ENCODE measurements at places on chromosomes 16 and 17.

DNA sequence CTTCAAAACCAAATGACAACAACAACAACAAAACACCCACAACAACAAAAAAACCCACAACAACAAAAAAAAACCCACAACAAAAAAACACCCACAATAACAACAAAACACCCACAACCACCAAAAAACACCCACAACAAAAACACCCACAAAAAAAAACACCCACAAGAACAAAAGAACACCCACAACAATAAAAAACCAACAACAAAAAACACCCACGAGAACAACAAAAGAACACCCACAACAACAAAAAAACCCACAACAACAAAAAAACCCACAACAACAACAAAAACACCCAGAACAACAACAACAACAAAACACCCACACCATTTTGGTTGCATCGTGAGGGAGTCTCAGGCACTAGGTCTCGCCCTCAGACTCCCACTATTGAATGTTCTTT lies 117.8 kb downstream of the C16orf95 start:
- DNase-seq: no peak

DNA sequence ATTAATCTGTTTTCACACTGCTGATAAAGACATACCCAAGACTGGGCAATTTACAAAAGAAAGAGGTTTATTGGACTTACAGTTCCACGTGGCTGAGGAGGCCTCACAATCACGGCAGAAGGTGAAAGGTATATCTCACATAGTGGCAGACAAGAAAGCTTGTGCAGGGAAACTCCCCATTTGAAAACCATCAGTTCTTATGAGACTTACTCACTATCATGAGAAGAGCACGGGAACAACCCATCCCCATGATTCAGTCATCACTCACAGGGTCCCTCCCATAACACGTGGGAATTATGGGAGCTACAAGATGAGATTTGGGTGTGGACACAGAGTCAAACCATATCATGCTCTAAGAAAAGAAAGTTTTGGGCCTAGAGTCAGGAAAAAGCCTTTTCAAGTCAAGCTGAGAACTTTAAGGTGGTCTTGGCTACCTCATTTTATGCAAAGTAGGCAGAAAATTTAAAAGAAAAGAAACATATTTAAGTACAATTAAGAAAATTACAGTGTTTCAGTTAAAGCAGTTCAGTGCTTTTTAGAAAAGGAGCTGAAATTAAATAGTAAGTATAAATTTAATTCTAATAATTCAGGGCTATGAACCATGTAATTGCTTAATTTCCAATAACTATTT lies 24.9 kb upstream of the CRYM start:
- DNase-seq: peak; percentile 89

DNA sequence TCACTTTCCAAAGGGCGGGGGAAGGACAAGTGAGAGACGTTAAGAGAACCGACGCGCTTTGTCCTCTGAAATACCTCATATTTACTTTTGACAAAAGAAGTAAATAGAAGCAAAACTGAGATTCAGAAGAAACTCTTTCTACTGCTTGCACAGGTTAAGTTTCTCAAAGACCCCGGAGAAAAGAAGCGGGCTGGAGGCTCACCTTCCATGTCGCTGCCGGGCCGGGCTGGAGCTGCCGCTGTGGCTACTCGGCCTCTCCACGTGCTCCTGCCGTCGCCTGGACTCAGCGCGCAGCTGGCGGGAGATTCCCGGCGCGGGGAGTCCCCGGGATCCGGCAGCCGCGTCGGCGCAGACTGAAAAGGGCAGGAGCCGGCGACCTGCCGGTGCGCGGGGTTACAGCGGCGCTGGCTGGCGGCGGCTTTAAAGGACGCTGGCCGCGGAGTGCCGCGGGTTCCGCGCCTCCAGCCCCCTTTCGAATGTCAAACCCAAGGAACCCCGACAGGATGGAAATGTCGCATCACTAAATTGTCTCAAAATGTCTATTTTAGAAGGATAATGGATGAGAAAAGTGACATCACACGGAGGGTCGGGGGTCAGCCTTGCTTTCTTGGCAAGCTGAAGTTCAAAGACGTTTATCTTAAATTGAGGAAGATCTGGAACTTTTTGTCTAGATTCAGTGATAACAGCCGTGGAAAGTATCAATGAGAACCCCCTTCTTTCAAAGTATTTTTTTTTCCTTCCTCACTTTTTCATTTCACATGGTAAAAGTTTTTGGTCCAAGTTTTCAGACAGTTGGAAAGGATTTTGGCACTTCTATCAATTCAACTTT lies at the start of gene IKZF3:
Gene IKZF3, minus strand, starts transcription at position 395 of the 829 bp plus-strand sequence. Its CDS starts 186 bp downstream, at position 209.
- peak; percentile 5 for DNase-seq

- no peak for DNase-seq
Observed at GRCh38 chr16:30443631-30444030, 2.0 kb downstream of the SEPHS2 start.

GRCh38 chr17:83135692-83136091 lies 56.3 kb downstream of the METRNL start:
- no peak for DNase-seq

- peak; percentile 51 for DNase-seq
Observed at GRCh38 chr16:66521951-66522771, 27.8 kb downstream of the TK2 start.

DNA sequence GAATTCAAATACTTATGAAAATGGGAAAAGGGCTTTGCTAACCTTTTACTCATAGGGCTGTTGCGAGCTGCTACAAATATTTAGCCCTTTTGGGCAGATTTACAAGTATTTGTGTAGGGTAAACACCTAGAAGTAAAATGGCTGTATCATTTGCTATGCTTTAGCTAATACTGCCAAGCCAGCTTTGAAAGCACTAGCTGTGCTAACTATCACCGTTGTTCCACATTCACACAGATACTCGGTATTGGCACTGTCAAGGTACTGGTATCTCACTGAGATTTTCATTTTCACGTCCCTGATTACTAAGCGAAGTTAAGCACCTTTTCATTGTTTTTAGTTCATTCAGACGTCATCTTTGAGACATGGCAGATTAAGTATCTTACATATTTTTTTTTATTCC lies 84.8 kb downstream of the GLG1 start:
- DNase-seq: peak; percentile 24

- DNase-seq: peak; percentile 85
Observed at GRCh38 chr17:45172541-45173286, 11.0 kb downstream of the HEXIM2 start.

- DNase-seq: no peak
Observed at GRCh38 chr17:66711881-66712321, 123.0 kb upstream of the CACNG5 start.

DNA sequence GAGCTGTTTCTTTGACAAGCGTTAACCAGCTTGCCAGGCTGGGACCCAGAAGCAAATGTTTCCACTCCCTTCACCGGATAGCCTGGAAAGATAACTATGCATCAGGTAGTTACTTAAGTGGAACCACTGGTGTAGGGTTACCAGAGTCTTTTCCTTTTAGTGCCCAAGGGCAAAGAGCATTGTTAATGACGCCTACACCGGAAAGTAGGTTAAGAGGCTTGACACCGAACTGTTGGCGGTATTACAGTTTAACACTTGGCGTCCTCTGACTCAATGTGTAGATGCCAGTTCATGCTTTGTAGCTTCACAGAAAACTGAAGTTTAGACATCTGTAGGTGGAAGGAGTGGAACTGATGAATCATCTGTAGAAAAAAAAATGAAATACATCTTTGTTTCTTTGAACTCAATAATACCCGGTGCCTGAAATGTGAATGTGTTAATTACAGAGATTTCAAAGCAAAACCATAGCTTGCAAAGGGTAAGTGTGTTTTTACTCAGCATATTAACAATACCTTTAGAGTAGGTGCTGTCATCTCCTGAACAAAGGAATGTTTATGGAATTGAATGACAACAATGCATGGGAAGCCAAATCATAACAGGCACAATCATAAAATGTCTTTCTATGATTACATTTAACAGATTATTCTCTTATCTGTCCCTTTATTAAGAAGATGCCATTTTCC lies 426.7 kb upstream of the SALL1 start:
- peak; percentile 26 for DNase-seq

- no peak for DNase-seq
Observed at GRCh38 chr16:16120044-16120381, 103.3 kb downstream of the ABCC6 start.

DNA sequence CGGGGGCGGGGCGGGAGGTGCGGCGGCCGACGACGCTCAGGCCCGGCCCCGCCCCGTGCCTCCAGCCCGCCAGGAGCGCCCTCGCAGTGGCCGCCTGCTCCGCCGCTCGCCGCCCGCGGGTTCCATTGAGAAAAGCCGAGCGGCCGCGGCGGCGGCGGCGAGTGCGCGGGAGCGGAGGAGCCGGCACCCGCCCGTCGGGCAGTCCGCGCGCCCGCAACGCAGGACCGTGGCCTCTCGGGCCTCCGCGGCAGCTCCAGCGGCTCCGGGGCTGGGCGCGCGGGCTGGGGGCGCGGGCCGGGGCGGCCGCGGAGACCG lies at the start of gene ZFPM1:
Gene ZFPM1, plus strand, starts transcription at position 64 of the 315 bp plus-strand sequence. CDS start 359 bp downstream, outside the sequence.
- no peak for DNase-seq

- peak; percentile 80 for DNase-seq
Observed at GRCh38 chr17:21029036-21029435, 13.8 kb downstream of the USP22 start.

GRCh38 chr16:83143788-83144187 lies 517.0 kb downstream of the CDH13 start:
- peak; percentile 91 for DNase-seq

DNA sequence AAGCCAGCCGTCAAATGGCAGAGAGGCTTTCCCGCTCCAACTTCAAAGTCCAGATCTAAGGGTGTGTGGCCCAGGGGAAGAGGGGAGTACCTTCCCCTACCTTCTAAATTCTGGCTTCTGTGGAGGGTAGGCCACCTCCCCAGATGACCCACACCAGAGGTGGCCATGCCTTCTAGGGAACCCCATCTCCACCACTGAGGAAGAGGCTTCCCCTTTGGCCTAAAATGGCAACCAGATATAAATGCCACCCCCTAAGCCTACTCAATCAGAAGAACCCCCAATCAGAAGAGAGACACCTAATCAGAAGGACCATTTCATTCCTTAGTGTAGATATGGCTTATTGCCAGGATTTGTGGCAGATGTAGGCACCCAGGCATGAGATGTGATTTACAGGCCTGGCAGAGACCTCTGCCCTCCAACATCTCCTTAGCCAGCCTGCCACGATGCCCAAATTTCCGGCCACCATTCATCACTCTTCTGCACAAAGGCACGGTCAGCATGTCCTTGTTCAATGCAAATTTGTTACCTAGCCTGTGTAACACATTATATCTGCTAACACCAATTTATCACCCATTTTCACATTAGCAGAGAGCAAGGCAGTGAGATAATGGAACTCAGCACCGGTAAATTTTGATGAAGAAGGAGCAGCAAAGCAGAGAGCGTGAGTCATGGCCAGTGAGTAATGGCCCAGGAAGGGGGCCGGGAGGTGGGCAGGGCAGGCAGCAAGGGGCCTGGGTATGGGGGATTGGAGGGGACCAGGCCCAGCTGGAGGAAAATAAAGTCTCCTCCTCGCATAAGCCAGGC lies 1.2 kb upstream of the MGAT5B start:
- peak; percentile 75 for DNase-seq

- no peak for DNase-seq
Observed at GRCh38 chr17:79654960-79655382, 44.1 kb upstream of the RBFOX3 start.

GRCh38 chr16:74438492-74438979 lies 17.3 kb upstream of the CLEC18B start:
- DNase-seq: no peak

DNA sequence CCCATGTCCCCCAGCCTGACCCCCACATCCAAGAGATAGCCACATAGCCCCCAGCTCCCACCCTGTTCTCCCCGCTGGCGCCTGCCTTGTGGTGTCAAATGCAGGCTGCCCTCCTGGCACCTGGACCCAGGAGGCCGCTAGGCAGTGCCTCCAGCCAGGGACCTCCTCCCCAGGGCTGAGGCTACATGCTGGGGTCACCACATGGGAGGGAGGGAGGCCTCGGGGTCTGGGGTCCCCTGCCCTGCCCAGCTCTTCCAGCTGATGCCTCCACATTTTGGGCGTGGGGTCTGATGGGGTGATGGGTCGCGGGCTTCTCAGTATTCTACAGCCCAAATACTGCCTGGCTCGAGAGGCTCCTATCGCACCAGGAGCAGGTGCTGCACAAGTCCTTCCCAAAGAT lies 9.5 kb downstream of the TBC1D26 start:
- no peak for DNase-seq

- no peak for DNase-seq
Observed at GRCh38 chr17:5976251-5976650, 93.9 kb upstream of the WSCD1 start.

- DNase-seq: no peak
Observed at GRCh38 chr16:79041206-79041605, 559.3 kb downstream of the MAF start.

- DNase-seq: peak; percentile 59
Observed at GRCh38 chr17:60330731-60331130, 61.2 kb downstream of the USP32 start.

DNA sequence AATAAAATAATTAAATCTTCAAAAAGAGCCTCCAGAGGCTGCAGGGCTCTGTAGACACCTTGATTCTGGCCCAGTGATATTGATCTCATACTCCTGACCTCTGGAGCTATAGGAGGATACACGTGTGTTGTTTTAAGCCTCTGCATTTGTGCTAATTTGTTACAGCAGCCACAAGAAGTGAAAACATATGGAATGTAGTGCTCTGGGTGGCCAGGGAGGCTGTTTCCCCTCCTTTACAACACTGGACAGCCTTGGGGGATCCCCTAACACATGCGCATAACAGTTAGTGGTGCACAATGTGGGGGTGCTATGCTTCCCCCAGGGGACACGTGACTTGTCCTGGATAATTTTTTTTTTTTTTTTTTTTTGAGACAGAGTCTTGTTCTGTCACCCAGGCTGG lies 4.7 kb upstream of the ZNF500 start:
- DNase-seq: no peak

DNA sequence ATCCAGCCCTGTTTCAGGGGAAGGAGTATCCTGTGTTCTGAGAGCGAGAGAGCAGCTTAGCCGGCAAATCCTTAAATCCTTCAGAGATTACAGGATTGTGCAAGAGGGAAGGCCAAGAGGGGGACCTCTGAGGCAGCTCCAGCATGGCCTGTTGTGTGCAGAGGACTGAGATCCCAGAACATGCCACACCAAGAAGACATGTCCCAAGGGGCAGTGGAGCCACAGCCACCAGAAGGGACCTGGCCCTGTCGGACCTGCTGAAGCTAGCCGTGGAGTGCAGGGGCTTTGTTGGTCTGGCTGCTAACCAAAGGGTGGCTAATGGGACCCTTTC lies 1.6 kb upstream of the MRC2 start:
- DNase-seq: no peak

DNA sequence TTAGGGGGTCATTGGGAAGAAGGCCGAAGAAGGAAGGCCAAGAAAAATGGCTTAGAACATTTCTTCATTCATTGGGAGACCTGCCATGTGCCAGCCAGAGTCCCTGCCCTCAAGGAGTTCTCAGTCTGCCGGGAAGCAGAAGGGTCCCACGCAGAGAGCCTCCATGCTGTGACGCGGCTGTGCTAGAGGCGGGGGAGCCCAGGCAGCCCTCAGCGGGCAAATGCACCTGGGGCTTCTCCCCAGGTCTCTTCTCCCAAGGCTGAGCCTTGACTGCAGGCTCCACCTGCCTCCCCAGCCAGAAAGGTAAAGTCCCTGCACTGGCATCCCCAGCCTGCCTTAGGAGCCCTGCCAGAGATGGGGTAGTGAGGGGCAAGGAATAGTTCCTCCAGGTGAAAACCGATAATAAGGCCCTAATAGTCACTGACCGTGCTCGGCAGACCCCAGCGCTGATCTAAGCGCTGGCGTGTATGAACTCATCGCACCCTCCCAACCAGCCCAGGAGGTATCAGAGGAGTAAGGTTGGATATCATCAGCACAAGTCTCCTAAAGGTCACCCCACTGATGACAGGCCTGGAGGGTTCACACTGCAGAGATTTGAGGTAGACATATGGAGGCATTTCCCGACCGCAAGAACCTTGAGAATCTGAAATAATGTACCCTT lies 6.0 kb upstream of the CDR2L start:
- DNase-seq: no peak

- no peak for DNase-seq
Observed at GRCh38 chr17:55546481-55546880, 35.2 kb upstream of the SMIM36 start.
